ENCODE measurements at places on chromosomes 6 and 20. TPM values are rescaled to one million over a fixed set of nuclear protein-coding genes. Genes with fewer than 3 reads are reported as not detected.

The MUCL3 gene
- not detected for total RNA-seq

The AIF1 gene
- 1.7 TPM for total RNA-seq

The FAM209B gene
- total RNA-seq: not detected

The HEY2 gene
- total RNA-seq: 2.3 TPM

The EHMT2 gene
- total RNA-seq: 175 TPM

The KIF25 gene
- total RNA-seq: not detected

The PLN gene
- total RNA-seq: 0.55 TPM

The ADGRG6 gene
- total RNA-seq: 139 TPM

The PTCHD4 gene
- total RNA-seq: 4.8 TPM

The KCNB1 gene
- total RNA-seq: 0.98 TPM

The CALHM5 gene
- total RNA-seq: 0.09 TPM

The FOXS1 gene
- total RNA-seq: not detected

The R3HDML gene
- not detected for total RNA-seq

The MAN1A1 gene
- 29.3 TPM for total RNA-seq

The SCRT2 gene
- not detected for total RNA-seq

The HCRTR2 gene
- total RNA-seq: not detected

The PREX1 gene
- total RNA-seq: 3.7 TPM

The DEFB125 gene
- not detected for total RNA-seq

The CCN6 gene
- not detected for total RNA-seq

The RNF182 gene
- total RNA-seq: 1.9 TPM

The RIN2 gene
- total RNA-seq: 36.1 TPM

The CCN5 gene
- not detected for total RNA-seq

The FAM83C gene
- not detected for total RNA-seq

The TSHZ2 gene
- total RNA-seq: 22.9 TPM

Data from progenitor cell of endocrine pancreas (in vitro differentiated cells).